ENCODE measurements at places on chromosomes 4 and X. TPM values are rescaled to one million over a fixed set of nuclear protein-coding genes. Genes with fewer than 3 reads are reported as not detected.

The HAND2 gene
- 142 TPM for total RNA-seq

GRCh38 chrX:86014421-86014820, 32.9 kb downstream of the CHM start:
- DNase-seq = no peak

The RTL5 gene
- 2.4 TPM for total RNA-seq

The HMX1 gene
- total RNA-seq = not detected

The DTHD1 gene
- total RNA-seq = not detected

GRCh38 chr4:180106122-180106521, 2137.1 kb upstream of the TENM3 start:
- DNase-seq = no peak

DNA sequence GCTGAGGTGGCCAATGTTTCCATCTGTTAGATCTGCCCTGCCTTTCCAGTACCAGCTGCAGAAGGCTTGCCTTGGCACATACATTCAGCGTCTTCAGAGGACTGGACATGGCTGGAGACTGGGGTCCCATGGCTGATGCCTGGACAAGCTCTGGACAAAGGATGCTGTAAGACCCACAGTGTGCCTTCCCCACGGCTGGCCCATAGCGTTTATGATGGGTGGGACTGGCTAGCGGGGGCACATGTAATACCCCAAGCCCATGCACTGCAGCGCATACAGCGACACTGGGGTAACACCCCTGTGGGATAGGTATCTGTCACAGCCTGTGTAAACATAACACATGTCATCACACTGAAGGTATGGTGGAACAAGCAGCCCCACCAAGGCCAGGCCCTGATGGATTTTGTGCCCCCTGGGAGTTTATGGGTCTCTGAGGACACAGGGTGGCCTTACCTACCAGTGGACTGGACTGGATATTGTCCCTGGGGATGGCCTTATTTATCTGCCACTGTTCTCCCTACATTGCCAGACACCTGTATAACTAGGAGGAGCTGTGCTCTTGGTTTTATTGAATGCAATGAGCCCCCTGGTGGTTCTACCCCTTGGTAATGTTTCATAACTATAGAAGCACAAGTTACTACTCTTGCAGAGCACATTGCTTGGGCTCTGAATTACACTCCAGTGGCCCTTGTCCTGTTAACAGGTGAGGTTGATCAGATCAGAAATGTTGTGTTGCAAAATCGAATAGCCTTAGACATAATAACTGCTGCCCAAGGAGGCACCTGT, 34.3 kb upstream of the TACR3 start:
- no peak for DNase-seq

GRCh38 chrX:107823456-107823855, 2.2 kb upstream of the MID2 start:
- no peak for DNase-seq
